ENCODE measurements at places on chromosomes 2 and 18. TPM values are rescaled to one million over a fixed set of nuclear protein-coding genes. Genes with fewer than 3 reads are reported as not detected.

CCDC68 gene
- 0.54 TPM for total RNA-seq

ITPRIPL1 gene
- total RNA-seq, result 1.4 TPM

QPCT gene
- total RNA-seq, result 2.2 TPM

TM4SF20 gene
- total RNA-seq, result under 0.01 TPM

USP40 gene
- total RNA-seq, result 27.8 TPM

CD8B gene
- not detected for total RNA-seq

LIPG gene
- total RNA-seq, result under 0.01 TPM

PEX13 gene
- total RNA-seq, result 34.8 TPM
